ENCODE measurements at places on chromosomes 6 and 20.

- no peak for DNase-seq
These were observed 244.7 kb downstream of the CDKAL1 start for GRCh38 chr6:20778912-20779311.

GRCh38 chr6:77038807-77039206 lies 424.5 kb downstream of the HTR1B start:
- no peak for DNase-seq

GRCh38 chr6:133802861-133803260 lies 86.1 kb upstream of the TCF21 start:
- DNase-seq: no peak

- DNase-seq: no peak
These were observed 3.1 kb upstream of the STX16 start for GRCh38 chr20:58647796-58648501.

DNA sequence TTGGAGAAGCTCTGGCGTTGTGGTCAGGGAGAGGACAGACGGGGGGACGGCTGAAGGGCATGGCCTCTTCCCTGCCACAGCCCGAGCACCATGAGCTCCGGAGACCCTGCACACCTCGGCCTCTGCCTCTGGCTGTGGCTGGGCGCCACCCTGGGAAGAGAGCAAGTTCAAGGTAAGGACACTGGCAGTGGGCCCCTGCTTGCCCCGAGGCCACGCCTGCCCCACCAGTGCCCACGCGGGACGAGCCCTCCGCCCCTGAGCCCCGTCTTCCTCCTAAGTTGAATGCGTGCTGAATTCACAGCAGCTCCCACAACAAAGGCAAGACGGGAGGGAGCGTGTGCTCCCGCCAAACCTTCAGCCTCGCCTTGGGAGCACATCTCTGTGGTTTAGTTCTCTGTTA lies 2.0 kb downstream of the COL20A1 start:
- DNase-seq: no peak

DNA sequence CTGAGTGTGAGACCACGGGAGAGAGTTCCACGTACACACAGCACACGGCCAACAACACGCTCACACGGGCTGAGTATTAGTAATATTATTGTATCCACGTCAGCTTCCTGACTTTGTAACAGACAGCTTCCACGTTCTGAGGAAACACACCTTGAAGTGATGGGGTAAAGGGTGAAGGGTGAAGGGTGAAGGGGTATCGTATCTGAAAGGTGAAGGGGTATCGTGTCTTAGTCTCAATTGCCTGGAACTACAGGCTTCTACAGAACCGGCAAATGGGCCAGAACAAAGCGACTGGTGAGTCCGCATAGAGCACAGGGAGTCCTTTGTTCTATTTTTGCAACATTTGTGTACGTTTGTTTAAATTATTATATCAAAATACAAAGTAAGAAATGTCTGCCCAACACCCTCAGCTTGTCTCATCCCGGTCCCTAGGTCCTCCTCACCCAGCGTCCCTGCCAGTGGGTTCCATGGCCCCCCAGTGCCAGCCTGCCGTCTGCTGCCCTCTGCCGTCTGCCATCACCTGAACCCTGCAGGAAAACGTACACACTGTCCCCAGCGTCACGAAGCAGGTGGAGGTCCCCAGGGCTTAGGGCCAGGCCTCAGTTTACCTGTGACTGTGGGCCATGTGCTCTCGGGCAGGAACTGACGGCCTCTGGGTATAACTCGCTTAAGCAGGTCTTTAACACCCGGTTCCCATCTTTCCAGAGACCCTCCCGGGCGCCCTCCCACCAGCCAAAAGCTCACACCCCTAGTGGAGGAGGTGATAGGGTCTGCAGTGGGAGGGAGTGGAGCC lies 4.4 kb upstream of the HELZ2 start:
- DNase-seq: no peak

GRCh38 chr6:136783495-136784270 lies 8.6 kb downstream of the MAP3K5 start:
- DNase-seq: no peak

DNA sequence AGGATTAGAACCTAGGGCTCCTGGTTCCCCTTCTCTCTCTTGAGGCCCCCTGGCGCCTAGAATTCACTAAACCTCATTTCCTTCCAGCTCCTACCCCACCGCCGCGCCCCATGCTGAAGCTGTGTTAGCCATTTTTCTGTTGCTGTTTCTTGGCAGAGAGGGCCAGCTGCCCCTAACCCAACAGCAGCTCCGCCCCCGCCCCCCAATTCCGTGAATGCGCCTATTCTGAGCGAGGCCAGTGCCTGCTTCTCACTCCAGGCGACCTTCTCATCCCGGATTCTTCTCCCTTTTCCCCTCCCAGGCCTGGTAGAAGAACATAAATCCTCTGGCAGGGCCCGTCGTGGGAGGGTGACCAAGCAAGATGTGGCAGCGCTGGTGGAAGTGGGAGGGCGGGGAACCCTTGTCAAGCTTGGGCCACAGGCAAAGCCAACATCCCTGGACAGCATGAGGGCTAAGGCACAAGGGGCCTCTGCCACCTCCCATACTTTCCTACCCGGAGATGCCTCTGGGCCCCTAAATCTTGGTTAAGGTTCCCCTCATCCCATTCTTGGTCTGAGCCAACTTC lies 518 bp downstream of the RBPJL start:
- no peak for DNase-seq

- no peak for DNase-seq
These were observed 91.4 kb downstream of the SYNDIG1 start for GRCh38 chr20:24560571-24561491.

GRCh38 chr6:27288136-27289044 lies 23.7 kb downstream of the POM121L2 start:
- no peak for DNase-seq

DNA sequence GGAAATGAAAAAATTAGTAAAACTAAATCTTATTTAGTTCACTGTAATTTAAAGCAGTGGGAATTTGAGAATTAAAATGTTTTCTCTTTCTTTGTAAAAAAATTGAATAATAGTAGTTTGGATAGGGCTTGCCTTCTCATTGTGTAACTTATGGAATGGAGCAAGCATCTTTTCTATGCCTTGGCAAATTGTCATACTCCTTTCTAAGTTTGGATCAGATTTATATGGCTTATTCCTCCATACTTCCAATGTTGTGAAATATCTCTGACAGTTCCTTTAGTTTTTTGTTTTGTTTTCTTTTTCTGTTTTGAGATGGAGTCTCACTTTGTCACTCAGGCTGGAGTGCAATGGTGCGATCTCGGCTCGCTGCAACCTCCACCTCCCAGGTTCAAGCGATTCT lies 176.4 kb downstream of the SAMD5 start:
- no peak for DNase-seq

DNA sequence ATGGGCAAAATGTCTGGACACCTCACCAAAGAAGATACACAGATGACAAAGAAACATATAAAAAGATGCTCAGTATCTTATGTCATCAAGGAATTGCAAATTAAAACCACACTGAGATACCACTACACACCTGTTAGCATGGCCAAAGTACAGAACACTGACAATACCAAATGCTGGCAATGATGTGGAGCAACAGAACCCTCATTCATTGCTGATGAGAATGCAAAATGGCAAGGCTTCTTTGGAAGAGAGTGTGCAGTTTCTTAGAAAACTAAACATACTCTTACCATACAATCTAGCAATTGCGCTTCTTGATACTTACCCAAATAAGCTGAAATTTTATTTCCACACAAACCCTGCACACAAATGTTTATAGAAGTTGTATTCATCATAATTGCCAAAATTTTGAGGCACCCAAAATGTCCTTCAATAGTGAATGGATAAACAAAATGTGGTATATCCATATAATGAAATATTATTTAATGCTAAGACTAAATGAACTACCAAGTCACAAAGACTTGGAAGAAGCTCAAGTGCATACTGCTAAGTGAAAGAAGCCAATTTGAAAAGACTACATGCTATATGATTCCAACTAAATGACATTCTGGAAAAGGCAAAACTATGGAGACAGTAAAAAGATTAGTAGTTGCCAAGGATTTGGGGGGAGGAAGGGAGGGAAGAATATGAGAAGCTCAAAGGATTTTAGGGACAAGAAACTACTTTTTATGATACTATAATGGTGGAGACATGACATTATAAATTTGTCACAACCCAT lies 50.7 kb downstream of the TNFAIP3 start:
- DNase-seq: no peak

GRCh38 chr6:109130065-109130464 lies 34.8 kb downstream of the CEP57L1 start:
- no peak for DNase-seq

GRCh38 chr20:63329331-63330083 lies 31.6 kb downstream of the CHRNA4 start:
- DNase-seq: no peak

DNA sequence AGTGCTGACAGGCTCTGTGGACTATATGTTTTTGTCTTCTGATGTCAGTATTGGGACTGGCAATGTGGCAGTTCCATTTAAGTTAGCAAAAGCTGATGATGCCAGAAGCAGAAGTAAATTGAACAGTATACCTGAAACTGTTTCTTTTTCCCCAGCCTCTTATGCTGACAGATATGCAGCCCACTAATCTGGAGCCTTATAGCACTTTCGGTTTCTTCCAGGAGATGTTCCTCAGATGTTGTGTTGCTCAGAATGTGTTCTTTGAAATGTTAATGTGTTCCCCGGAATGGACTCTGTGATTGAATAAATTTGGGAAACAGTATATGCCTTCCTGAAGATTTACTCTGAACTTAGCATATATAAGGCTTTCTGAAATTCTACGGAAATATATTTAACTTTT lies 80.7 kb upstream of the MRAP2 start:
- no peak for DNase-seq

- DNase-seq: no peak
These were observed 45.4 kb upstream of the DTNBP1 start for GRCh38 chr6:15708231-15708630.

DNA sequence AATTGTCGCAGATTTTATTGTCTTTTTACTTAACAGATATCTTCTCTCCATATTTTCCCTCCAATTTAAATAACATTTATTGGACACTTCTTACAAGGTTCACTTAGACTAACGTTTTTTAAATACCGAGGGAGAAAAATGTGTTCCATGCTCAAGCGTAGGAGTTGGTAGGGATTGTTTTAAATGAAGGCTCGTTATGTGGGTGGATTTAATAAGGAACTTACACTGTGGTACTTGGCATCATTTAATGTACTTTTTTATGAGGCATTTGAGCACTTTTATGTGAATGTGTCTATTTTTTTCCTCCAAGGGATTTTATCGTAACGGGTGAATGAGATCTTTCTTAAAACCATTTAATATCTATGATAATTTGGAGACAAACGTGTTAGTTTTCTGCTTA lies 125.0 kb upstream of the MTHFD1L start:
- DNase-seq: no peak

Data from stimulated activated CD4-positive, alpha-beta T cell treated with anti-CD3 and anti-CD28 coated beads, Interleukin-1b, Interleukin-23, amount 100 ng/mL, for 1 hour (primary cell).